H7 (cell line): ENCODE measurements at places on chromosomes 12 and 14. TPM values are rescaled to one million over a fixed set of nuclear protein-coding genes. Genes with fewer than 3 reads are reported as not detected.

- no peak for DNase-seq
Measured at GRCh38 chr14:23695664-23695999, 59.5 kb downstream of the DHRS2 start.

DNA sequence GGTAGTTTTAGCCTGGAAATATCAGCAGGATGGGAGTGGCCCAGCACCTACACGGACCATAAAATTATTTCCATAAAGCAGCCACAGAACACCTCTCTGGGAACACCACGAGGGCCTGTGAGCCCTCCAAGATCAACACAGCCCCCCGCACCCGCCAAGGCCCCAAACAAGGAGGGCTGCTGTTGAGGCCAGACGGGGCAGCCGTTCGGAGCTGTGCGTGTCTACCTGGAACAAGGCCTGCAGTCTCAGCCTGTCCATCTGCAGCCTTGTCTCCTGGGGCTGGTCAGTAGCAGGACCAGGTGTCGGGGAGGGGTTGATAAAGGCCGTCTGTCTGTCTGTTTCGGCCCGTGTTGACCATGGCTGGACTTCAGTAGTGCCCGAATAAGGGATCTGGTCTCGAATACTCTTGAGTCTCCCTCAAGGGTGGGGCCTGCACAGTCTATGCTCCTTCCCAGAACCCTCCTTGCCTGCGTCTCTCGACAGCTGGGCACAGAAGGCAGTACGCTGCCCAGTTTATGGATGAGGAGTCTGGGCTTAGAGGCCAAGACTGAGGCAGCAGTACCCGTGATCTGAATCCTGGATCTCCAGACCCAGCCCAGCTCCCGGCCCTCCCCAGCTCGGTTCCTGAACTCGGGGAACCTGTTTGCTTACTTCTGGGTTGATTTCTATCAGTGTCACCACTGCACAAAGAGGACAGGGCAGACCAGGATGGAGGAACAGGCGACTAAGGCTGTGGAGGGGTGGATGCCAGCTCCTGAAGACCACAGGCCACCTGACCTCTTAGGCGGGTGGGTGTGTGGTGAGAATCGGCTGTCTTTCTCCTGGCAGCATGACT, 23.1 kb upstream of the DLK1 start:
- DNase-seq = no peak

The ITGA7 gene
- total RNA-seq = 38.0 and 46.1 TPM in 2 replicates

GRCh38 chr12:92398565-92399309, 253.1 kb upstream of the BTG1 start:
- no peak for DNase-seq

DNA sequence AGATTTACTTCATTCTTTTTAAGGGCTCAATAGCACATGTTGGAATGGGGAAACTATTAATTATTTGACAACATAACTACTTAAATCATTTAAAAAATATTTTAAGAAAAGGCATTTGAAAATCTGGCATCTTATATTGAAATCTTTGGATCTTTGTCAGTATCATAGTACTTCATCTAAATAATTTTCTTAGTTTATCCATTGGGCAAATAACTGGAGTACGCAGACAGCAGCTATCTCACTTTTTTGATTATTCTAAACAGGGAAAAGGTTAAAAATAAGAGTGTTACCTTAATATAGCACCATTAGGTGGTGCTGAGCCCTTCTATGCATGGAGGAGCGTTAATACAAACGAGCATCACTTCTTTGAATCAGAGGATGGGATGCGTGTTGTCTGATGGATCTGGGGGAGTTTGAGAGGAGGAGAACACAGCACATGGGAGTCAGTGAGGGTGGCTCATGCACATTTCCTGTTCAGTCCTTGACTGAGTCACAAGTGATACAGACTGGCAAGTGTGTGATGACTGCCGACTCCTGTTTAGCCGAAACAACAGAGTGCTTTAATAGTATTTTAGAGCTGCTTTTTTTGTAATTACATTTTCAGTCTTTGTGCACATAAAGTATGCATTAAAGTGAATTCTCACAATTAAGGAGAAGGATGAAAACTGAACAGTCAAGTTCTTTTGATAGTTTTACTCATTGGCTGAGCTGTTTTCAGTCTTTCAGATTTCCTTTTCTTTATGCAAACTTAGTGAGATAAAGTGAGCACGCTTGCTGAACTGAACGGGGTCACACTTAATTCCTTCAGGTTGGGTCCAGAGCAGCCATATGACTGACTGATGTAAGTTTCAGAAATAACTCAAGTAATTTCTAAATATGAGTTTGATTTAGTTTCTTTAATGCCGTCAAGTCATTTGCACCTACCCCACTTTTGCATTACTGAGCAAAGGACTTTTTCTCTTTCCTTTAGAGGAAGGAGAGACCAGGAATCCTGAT, 92.7 kb downstream of the DIP2B start:
- peak; percentile 35 for DNase-seq

GRCh38 chr12:62692884-62693283, 226.3 kb downstream of the MON2 start:
- no peak for DNase-seq

The DHH gene
- not detected in 2 replicates for total RNA-seq
